Activated CD8-positive, alpha-beta memory T cell treated with anti-CD3 and anti-CD28 coated beads, Interleukin-2, amount 50 U/mL, for 48 hours (primary cell): ENCODE measurements at places on chromosomes 5 and 9.
A peak's percentile ranks its signal among the peaks of the same experiment; 100 is the strongest.

DNA sequence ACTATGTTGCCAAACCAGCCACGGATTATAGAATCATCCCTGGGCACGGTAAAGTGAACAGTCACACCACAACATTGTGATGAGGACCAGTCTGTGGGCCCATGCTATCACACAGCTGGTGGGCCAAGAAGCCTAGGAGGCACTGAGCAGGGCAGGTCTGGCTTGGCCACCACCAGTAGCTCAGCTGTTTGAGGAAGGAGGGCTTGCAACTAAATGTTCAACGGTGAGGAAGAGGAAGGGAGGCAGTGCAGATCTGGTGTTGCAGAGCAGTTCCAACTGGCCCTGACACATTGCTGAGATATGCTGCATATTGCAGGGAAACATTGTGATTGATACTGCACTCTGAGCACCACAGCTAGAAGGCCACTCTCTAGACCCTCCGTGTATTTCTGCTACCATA, 77.9 kb upstream of the ATG10 start:
- DNase-seq = no peak

- DNase-seq = no peak
Measured at GRCh38 chr9:27665136-27665535, 91.9 kb upstream of the C9orf72 start.

DNA sequence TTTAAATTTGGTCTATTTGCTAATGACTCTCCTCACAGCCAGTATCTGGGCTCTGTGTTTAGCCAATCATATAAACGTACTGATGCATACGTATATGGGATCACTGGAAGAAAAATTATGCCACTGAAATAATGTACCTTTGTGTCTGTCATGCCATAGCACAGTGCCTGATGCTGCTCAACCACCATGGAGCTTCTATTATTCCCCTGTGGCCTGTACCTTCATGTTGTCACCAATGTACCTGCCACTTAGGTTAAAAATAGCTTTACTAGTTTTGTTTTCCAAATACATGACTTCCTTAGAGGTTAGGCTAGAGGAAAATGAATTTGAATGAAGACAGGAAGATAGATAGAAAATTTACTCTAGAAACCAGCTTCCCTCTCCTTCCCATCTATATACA, 34.6 kb downstream of the HACD4 start:
- DNase-seq = no peak

DNA sequence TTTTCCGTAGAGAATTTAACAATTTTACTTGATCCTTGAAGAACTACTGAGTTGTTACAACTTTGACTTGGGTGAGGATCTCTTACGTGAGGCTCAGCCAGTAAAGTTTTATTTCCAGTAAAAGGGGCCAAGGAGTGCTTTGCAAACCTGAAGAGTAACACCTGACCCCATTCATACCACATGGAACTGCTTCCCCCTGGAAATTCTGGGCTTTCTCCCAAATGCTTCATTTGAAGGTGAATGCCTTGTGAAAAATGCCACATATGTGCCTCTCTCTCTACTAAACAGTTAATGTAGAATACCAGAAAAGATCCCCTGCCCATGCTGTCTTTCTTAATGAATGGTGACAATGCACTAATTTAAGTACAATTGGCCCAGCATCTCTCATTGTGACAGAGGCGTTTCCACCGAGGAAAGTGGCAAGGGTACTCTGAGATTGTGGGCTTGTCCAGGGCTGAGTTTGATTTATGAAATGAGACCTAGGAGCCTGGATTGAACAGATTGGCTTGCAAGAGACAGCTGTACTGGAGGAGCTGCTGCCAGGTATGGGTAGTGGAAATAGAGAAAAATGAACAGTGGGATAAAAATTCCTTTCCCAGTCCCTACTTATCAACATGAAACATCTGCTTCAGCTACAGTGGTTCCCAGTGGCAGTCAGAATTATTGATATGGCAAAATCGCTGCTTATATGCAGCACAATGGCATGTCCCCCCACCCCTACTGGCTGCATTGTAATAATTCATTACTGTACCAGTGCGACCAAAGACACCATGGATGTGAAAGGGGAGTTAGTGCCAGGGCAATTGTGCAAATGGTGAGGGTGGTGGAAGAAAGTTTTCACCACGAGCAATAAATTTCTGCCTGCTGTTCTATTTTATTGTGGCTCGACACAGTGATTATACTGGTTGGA, 843.7 kb upstream of the WWC1 start:
- DNase-seq = no peak

- no peak for DNase-seq
Measured at GRCh38 chr5:50463047-50463446, 22.0 kb upstream of the EMB start.

- DNase-seq = peak; percentile 55
Measured at GRCh38 chr9:68705531-68706362, 707 bp downstream of the PIP5K1B start.

GRCh38 chr9:89661391-89661949, 56.7 kb downstream of the GADD45G start:
- DNase-seq = no peak

DNA sequence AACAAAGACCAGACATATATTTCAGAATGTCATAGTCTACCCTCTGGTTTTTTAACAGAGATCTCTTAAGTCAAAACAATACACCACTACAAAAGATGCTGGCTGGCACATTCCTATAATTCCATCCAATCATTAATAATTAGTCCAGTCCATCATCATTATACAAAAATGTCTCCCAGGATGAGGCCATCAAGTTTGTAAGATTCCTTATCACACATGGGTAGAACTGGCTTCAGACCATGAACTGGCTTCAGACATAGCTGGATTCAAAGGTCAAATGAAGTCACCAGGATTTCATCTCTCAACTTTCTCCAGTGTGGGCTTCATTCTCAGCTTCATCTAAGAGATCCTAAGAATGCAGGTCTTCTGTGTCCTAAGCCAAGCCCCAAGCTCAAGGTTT, 147.1 kb downstream of the ENC1 start:
- no peak for DNase-seq

DNA sequence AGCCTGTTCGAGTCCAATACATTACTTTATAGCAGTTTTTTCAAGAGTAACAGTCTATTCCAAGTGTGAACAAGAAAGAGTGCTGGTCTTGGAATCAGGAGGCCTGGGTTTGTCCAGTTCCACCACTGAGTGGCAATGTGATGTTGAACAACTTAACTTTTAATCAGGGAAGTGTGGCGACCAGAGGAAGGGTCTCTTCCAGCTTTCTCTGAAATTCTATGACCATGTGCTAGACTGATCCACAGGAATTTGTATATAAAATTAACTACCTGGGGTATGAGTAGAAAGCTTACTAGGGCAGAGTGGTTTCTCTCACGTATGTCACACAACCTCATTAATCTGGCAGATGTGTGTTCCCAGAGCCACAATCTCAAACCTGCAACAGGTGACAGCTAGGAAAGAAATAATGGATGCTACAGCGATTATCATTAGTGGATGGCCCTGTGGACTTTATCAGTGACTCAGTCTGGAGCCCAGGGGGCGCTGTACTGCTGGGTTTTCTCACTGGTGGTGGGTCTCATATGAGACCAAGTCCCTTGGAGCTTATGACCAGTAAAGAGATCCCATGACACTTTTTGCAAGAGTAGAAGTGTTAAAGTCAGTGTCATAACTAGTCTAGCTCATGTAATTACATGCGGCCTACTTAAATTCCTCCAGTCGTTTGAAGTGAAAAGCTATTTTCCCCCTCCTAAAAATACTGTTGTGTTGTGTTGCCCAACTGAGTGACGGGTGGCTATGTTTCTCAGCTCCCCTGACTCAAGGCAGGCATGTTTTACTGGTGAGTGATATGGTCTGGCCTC, 116.5 kb downstream of the GDNF start:
- no peak for DNase-seq

GRCh38 chr5:127517110-127517479, 345 bp upstream of the PRRC1 start:
- no peak for DNase-seq

DNA sequence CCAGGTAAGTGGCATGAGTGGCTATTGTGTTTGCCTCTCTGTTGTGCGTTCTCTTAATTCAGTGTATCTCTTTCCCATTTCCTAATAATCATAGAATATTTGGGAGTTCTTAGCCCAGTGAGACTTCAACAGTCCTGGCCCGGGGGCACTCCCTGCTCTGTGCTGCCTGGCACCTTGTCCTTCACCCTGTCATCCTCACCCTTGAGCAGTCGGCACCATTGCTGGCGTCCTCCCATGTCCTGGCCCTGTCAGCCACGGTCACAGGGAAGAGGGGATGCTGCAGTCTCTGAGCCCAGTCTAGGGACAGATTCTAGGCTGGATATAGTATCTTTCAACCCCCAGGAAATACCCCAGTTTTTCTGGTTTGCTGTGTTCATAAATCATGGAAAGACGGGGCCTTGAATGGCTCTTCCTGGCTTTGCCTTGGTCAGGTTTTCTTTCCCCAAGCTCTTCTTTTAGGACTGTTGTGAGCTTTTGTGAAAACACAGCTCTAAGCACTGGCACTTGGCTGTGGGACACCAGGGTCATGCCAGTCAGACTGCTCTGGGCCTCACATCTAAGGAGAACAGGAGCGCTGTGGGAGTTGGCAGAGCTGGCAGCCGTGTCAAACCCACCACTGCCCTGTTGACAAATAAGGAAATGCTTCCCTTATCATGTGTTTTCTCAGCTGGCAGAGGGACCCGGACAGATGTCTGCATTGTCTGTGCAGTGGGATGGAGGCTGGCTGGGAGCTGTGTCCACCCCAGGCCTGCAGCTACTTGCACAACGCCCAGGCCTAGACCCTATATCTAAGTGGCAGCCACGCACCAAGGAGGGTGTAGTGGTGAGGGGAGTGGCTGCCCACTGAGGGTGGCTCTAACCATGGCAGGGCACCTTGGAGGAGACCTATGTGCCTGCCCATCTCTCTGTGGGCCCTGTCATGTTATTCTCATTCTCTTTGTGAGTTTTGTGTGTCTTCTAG, 378.6 kb downstream of the ICE1 start:
- no peak for DNase-seq

DNA sequence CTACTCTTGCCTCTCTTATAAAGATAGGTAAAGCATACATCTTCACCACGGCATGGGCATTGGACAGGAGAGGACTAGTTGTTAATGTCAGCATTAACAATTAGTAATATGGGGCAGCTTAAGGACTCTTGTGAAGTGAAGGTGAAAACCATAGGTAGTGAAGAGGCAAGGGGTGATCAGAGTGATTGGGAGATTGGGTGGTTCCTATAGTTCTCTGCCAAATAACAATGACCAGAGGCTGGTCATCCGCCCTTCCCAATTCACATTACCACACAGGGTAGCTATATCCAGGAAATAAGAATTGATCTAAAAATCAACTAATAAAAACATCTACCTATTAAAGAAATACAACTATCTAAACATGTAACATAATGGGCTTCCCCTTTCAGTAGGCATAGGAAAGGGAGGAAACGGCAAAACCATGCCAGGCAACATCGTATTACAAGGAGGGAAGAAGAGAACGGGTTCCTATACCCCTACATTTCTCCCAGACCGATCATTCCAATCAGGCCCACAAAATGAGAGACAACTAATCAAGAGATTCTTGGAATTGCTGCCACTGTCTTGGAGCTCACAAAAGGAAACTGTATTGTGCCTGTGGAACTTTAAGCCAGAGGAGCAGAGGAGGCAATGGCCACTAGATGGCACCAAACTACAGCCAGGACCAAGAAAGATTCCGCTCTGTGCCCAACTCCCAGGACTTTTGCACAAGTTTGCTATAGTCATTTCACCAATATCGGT, 121.6 kb downstream of the FBXL17 start:
- peak; percentile 70 for DNase-seq

GRCh38 chr5:45680950-45681349, 15.2 kb downstream of the HCN1 start:
- no peak for DNase-seq

GRCh38 chr5:130605234-130605633, 559.8 kb downstream of the HINT1 start:
- DNase-seq = no peak

- DNase-seq = no peak
Measured at GRCh38 chr5:82023644-82024043, 51.8 kb downstream of the ATG10 start.

DNA sequence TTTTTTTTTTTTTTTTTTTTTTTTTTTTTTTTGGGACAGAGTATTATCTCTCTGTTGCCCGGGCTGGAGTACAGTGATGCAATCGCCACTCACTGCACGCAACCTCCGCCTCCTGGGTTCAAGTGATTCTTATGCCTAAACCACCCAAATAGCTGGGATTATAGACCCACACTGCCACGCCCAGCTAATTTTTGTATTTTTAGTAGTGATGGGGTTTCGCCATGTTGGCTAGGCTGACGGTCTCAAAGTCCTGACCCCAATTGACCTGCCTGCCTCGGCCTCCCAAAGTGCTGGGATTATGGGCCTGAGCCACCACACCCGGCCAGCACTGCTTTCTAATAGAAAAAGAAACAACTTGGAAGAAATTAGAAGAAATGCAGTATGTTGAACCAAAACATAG, 39.2 kb downstream of the TTC1 start:
- no peak for DNase-seq

DNA sequence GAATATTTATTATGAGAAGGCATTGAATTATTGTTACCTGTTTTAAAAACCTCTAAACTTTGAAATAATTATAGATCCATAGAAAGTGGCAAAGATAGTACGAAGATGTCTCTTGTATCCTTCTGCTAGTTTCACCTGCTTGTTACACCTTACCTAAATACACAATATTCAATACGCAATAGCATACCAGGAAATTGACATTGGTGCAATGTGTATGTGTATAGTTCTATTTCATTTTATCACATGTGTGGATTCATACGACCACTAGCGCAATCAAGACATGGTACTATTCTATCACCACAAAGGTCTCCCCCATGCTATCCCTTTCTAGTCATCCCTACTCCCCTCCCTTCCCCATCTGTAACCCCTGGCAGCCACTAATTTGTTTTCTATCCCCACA, 8.5 kb upstream of the OR2S2 start:
- DNase-seq = no peak

DNA sequence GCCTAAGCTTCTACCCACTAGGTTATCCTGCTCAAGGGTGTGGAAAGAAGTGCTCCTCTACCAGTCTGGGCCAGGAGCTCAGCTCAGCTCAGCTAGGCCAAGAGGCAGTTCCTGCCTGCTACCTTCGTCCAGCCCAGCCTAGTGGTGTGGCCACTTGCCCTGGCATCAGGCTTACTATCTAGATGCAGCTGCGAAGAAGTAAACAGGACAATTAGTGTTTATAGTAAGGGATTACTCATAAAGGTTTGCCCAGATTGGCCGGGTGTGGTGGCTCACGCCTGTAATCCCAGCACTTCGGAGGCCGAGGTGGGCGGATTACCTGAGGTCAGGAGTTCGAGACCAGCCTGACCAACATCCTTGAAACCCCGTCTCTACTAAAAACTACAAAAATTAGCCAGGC, 12.8 kb upstream of the SPATA24 start:
- no peak for DNase-seq

GRCh38 chr9:77176686-77177142, 620 bp upstream of the VPS13A start:
- no peak for DNase-seq

- no peak for DNase-seq
Measured at GRCh38 chr5:115503420-115503819, 41.2 kb downstream of the FEM1C start.

GRCh38 chr9:17532461-17532860, 46.4 kb upstream of the SH3GL2 start:
- no peak for DNase-seq
